ENCODE measurements at places on chromosomes 12 and 14.

- no peak for DNase-seq
Measured at GRCh38 chr12:19894803-19895202, 455.5 kb downstream of the AEBP2 start.

GRCh38 chr12:28699029-28699428 is 450.0 kb upstream of the FAR2 start:
- no peak for DNase-seq

DNA sequence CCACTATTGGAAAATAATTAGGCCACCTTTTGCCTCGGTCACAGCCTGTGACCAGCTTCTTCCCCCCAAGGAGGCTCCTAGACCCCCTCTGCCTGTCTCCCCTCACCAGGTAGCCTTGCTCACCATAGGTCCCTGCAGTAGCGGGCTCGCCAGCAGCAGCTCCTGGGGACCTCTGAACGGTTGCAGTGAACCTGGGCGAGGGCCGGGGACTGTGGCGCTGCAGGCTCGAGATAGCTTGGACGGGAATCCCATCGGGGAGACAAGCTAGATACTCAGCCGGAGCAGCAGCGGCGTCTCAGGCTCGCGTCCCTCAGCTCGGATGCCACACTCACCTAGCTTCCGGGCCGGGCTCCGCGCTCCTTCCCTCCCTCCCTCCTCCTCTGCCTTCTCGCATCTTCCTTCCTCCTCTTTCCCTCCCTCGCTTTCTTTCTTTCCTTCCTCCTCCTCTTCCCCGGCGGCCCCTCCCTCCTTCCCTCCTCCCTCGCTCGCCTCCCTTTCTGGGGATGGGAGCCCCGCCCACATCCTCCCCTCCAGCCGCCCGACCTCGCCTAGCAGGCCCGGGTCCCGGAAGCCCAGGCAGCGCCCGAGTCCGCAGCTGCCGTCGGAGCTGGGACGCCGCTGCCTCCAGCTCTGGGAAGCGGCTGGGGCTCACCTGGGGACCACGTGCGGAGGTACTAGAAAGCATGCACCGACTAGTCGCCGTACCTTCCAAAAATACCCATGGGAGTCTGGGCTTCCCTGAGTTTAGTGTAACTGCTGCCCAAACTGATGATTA is at the start of gene BMP4:
TSS of gene BMP4 (minus strand) at position 399 of the 775 bp plus-strand sequence. CDS start 4,603 bp downstream, outside the sequence.
- DNase-seq, result no peak

DNA sequence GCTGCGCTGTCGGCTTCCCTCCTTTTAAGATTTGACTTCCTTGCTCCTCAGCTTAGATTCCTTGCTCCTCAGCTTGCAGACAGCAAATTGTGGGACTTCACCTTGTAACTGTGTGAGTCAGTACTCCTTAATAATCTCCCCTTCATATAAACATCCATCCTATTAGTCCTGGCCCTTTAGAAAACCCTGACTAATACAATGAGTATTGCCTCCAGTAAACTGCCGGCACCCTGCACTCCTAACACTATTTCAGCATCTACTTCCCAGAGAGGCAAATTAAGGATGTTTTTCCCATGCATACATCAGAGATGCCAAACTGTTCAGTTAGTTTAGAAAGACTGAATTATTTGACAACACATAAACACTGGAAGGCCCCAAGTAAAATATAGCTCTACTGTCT is 611.3 kb upstream of the TMEM132C start:
- no peak for DNase-seq

- DNase-seq, result no peak
Measured at GRCh38 chr14:77474479-77475177, 16.7 kb downstream of the AHSA1 start.

GRCh38 chr12:42584651-42585111 is 4.9 kb downstream of the PRICKLE1 start:
- DNase-seq, result no peak

DNA sequence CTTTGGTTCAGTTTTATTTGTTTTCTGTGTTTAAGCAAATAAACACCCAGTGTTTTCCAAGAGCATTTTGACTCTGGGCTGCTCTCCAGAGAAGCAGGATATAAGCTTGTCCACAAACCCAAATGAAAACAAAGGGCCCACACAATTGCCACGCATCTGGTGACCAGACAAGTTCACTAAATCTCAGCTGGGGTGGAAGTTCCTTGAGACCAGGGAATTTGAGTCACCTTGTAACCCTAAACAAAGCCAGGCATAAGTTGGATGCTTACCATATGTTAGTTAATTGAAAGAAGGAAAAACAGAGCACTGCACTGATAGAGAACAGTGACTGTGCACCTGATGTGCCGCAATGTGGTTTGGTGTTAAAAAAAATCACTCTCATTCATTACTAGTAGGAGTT is 1.6 kb upstream of the TXNRD1 start:
- DNase-seq, result no peak

DNA sequence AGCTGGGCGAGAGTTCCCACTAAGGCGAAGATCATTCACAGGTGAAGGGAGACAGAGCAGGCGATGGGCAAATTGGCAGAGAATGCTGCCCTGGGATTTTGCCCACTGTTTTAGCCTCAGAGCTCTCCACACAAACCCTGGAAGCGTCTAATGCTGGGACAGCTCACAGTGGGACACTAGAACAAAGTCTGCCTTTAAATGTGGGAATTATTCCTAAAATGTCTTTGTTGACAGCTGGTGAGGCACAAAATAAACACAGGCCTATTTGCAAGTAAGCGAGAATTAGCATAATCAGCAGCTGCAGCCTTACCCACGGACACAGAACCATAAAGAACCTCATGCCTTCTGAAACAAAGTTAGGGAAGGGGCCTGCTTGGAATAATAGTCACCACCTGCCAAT is 824.5 kb downstream of the AACS start:
- DNase-seq, result no peak

GRCh38 chr14:78329371-78329770 is 159.2 kb downstream of the NRXN3 start:
- DNase-seq, result no peak

DNA sequence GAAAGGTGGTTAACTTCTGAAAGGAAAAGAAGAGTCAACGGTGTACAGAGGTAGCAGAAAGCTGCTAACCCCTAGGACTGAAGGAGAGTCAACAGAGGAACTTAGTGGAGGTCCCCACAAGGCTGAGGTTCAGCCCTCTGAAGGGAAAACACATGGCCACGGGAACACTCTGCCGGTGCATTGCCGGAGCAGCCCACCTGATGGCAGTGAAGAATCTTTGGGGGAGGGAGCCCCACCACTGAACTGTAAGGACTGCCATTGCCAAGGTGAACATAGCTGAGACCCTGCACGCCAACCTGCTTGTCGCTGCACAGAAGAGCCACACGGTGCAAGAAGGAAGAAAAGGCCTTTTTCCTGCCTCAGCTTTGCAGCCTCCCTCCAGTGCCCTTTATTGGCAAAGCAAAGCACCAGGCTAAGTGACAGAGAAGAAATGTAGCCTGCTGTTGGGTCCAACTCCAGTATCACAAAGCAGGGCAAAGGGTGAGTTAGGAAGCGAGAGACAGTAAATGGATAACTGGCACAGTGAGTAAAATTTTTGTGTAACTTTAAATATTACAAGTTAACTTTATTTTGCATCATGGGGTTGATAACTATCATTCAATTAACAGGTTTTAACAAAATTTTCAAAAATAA is 76.9 kb downstream of the LIN52 start:
- DNase-seq, result no peak

DNA sequence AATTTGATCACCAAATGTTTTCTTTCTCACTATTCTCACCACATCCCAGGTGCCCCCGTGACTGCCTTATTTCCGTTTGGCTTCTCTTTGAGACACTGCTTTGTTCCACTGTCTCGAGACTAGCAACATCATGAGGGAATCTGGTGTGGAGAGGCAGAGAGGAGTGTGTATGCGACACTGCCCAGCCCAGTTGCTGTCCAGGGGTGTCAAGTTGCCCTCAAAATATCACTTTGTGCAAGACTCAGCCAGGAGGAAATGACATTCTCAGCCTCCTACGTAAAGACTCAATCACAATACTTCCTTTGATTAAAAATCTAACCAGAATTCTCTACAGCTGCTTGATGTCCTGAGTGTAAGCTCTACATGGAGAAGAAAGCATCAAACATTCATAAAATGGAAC is 48.2 kb upstream of the EEA1 start:
- DNase-seq, result no peak

GRCh38 chr12:62711631-62712241 is 223.2 kb downstream of the PPM1H start:
- no peak for DNase-seq

- no peak for DNase-seq
Measured at GRCh38 chr12:6185961-6186827, 14.0 kb upstream of the CD9 start.

DNA sequence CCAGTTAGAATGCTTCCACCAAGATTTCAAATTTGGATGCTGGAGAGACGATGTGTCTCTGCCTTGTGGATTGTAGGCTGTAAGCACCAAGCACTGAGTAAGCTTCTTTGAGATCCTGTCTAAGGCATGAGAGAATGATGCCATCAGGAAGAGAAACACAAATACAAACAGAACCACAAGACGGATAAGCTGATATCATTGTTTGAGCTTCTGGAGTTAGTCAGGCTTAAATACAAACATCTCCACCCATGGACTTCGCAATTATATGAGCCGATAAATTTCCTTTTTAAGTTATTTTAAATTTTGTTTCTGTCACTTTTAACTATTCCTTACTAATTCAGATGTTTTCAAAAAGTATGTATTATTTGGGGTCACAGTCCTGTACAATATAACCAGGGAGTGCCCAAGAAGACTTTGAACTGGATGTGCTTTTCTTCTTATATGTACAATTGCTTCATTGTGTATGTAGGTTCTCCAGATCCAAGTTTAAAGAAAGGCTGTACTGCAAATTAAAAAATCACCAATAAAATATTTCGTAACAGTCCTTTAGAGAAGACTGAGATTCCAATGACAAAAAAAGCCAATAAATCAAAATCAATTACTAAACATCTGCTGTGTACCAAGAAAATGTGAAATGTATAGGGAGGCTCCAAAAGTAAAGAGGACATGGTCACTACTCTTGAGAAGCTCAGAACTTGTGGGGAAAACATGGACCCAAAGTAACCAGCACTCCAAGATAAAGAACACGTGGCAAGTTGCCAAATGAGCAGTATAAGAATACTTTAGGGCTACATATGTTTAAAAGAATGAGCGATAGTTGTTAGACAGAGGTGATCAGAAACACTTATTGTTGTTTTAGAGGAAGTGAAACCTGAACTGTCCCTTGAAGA is 274.1 kb downstream of the ADAMTS20 start:
- DNase-seq, result no peak

DNA sequence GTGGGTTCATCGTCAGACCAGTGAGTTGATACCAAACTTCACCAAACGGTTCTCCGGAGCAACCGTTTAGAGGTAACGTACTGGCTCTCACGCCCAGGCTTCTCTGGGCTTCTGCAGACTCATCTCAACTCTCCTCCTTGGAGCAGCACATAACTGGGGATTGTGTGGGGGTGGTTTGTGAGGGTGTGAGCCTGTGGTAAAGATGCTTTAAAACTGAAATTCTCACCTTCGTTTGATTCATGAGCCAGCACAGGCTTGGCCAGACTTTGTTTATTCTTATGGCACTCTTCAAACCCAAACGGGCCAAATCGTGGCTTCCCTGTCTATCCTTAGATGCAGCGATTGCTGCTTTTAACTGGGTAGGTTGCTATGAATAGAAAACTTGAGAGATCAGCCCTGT is 121.3 kb downstream of the SAMD4A start:
- DNase-seq, result no peak

DNA sequence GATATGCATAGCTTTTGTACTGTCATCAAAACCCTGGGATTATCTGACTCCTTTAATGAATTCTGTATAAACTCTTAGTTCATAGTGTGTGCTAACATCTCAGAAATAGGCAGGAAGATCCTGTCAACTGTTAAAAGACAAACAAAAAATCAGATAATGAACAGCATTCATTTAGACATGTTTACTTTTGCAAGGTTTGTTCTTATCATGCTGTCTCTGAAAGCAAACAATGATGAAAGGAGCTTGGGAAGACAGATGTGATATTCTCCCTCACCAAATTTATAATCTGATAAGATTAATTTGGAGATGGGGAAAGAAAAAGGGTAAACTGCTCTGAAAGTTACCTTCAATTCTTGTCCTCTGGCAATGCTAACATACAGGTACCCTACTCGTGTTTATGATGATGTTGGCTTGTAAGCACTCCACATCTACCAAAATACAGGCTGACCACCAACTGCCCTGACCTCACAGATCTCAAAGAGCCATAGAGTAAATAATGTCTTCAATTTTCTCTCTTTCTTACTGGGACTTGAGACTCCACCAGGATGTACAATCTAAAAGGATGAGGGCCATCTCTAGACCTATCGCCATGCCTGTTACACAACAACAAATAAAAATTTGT is 233.8 kb downstream of the SSPN start:
- no peak for DNase-seq

- no peak for DNase-seq
Measured at GRCh38 chr14:69909826-69910550, 30.8 kb downstream of the SMOC1 start.

GRCh38 chr14:100767003-100767787 is 40.5 kb downstream of the DLK1 start:
- no peak for DNase-seq

GRCh38 chr12:90630006-90630405 is 325.0 kb downstream of the CCER1 start:
- peak; percentile 78 for DNase-seq

GRCh38 chr14:24659916-24660570 is 26.1 kb upstream of the GZMB start:
- DNase-seq, result no peak

- no peak for DNase-seq
Measured at GRCh38 chr14:66070542-66071319, 415.4 kb upstream of the CCDC196 start.

- DNase-seq, result no peak
Measured at GRCh38 chr12:43401096-43401495, 150.9 kb downstream of the ADAMTS20 start.

DNA sequence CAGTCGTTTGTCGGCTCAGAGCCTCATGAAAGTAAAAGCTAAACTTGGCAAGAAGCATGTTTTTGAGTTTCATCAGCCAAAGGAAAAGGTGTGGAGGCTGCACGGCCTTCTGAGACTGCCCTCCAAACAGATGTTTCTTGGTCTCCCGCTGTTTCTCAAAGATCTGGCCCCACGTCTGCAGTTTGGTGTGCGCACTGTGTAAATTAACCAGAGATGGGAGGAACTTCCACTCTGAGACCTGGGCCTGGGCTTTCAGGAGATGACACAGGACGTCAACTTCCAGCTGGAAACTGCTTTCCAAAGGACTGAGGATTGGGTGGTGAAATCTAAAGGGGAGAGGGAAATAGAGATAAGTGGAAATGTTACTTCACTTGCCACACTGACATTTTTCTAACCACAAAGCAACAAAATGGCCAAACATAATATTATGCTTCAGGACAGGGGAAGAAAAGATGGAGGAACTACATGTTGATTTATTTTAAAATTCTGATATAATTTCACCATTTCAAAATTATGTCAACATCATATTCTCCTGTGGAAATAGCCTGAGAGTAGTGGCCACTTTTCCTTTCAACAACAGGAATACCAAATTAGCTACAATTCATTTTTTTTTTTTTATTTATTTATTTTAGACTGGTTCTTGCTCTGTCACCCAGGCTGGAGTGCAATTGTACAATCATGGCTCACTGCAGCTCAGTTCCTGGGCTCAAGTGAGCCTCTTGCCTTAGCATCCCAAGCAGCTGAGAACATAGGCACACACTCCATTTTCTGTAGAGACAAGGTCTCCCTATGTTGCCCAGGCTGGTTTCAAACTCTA is 27.6 kb downstream of the KICS2 start:
- DNase-seq, result no peak

GRCh38 chr12:54340846-54341245 is 15.9 kb downstream of the COPZ1 start:
- DNase-seq, result no peak

- no peak for DNase-seq
Measured at GRCh38 chr12:9244894-9245293, 36.7 kb upstream of the PZP start.

All from NCI-H2081 treated with DMSO at 0.1 percent for 48 hours (cell line).